ENCODE measurements at places on chromosomes 1 and 21.
A peak's percentile ranks its signal among the peaks of the same experiment; 100 is the strongest.

DNA sequence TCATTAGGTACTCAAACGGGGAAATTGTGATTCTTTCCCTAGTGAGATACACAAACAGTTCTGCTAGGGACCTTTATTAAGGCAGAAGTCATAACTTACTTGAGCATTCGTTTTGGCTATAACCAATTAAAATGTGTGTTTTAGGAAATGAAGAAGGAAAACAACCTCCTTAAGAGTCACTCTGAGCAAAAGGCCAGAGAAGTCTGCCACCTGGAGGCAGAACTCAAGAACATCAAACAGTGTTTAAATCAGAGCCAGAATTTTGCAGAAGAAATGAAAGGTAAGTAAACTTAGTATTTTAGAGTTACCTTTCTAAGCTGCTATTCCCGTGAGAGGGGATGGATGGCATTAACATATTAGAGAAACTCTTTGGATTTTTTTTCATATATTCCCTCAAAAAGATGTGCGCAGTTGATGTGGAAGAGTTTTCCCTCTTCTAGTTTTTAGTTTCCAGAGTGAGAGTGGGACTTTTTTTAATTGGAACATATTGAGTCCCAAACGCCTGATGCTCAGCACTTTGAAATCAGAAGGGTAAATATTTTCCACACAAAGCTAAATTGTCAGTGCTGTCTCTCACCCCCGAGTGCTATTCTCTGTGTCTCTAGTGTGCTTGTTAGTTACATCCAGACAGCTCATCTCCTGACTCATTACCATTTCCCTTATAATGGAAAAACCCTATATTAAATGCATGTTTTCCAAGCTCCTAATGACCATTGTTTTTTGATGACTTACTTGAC is 34.9 kb downstream of the CENPF start:
- no peak for DNase-seq

- DNase-seq = no peak
Measured at GRCh38 chr1:224623310-224623714, 7.2 kb downstream of the CNIH3 start.

DNA sequence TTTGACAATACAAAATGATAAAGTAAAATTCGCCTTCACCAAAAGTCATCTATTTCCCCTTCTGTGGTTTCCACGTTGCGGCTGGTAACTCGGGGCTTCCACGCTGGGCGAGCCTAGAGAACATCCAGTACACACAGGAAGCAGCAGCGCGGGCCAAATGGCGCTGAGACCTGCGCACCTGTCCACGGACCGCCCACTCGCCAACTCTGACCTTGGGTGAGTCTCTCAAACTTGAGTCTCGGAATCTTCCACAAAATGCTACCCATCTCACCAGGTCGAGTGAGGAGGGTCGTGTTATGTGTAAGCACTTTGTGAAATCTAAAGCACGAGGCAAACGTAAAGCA is 820 bp upstream of the TTF2 start:
- peak; percentile 37 for DNase-seq

DNA sequence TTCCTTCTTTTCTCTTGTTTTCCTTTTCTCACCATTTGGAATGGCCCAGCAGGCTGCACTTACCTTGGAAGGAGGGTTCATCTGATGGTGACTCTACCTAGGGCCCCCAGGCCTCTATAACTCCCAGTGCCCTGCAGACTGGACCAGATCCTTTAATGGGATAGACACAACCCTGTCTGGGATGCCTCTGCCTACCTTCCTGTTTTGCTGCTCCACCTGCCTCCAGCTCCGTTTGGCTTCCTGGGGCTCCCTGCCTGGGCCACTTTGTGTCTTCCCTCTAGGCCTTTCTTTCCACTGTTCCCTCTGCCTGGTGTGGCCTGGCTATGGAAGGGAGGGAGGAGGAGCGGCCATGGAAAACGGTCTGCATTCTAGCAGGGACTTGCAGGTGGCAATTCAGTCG is 7.5 kb downstream of the PCSK9 start:
- no peak for DNase-seq

- DNase-seq = no peak
Measured at GRCh38 chr1:162573136-162573535, 11.6 kb downstream of the UAP1 start.

- peak; percentile 58 for DNase-seq
Measured at GRCh38 chr1:63774617-63775417, 1.0 kb downstream of the ROR1 start.

DNA sequence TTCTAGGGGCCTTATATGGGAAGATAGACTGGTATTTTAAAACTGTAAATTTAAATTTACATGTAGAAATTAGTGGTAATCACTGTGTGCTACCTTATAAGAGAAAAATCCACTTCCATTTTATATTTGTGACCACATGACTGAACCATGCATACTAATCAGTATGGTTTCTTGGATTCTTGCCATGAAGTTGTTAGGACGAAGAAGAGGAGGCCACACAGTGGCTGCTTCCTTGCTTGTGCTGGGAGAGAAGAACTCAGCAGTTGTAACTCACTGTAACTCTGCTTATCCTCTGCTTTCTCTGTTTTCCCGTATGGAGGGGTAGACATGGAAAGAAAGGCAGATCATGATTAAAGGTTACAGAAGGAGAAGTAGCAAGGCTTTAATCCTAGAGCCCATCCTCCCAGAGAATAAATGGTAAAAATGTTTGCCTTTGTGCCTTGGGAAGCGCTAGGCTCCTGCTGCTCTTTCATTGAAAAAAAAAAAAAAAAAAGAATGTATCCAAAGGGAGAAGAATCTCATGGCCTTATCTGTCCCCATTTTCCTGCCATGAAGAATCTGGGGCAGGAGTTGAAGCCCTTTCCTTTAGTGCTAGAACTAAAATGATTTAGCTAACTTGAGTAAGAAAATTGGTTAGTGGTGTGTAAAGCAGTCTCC is 32.4 kb downstream of the KCTD3 start:
- DNase-seq = peak; percentile 10

GRCh38 chr1:179883745-179884138 is 1.7 kb downstream of the TOR1AIP1 start:
- DNase-seq = no peak

DNA sequence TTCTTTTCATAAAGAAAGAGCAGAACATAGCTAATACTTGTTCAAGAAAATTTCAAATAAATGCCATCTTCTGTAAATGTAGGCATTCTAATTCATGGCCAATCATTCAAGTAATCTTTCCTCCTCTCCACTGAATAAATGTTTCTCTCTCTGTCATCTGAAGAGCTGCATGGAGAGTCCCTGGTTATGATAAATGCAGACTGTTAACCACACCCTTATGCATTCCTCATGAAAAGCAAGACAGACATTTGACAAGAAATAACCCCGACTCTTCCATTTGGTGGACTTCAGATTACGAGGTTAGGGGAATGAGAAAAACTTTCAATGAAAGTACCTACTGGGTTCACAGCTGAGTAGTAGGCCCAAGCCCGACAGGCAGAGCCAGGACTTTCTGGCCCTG is 44.7 kb upstream of the SLC19A2 start:
- DNase-seq = no peak

DNA sequence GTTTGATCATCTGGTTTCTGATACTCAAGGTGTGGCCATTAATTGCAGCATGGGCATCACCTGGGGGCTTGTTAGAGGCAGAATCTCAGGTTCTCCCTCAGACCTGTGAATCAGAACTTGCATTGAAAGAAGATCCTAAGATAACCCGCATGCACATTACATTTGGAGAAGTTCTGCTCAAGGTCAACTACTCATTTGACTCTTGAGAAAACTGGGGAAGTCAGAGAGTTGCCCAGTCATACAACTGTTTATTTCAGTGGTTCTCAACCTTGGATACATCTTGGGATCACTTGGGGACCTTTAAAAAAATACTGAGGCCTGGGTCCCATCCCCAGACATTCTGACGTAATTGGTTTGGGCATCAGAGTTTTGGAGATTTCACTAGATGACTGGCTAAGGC is 30.5 kb downstream of the CAMTA1 start:
- no peak for DNase-seq

GRCh38 chr21:38888991-38889561 is 83.3 kb downstream of the ETS2 start:
- no peak for DNase-seq

DNA sequence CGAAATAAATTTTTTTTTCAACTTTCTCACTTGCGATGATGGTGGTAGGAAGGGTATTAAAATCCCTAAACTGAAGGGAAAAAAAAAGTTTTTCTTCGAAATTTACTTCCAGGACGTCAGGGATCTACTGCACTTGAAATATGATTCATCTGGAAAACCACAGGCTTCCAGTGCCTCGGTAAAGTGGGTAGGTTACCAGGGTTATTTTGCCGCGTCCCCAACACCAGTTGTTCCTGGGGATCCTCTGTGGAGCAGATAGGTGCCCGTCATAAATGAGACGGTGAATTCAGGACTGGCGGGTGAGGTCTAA is 773 bp downstream of the RABIF start:
- no peak for DNase-seq

- no peak for DNase-seq
Measured at GRCh38 chr1:110610084-110610483, 3.9 kb upstream of the KCNA2 start.

- no peak for DNase-seq
Measured at GRCh38 chr1:64975740-64976139, 9.4 kb upstream of the JAK1 start.

DNA sequence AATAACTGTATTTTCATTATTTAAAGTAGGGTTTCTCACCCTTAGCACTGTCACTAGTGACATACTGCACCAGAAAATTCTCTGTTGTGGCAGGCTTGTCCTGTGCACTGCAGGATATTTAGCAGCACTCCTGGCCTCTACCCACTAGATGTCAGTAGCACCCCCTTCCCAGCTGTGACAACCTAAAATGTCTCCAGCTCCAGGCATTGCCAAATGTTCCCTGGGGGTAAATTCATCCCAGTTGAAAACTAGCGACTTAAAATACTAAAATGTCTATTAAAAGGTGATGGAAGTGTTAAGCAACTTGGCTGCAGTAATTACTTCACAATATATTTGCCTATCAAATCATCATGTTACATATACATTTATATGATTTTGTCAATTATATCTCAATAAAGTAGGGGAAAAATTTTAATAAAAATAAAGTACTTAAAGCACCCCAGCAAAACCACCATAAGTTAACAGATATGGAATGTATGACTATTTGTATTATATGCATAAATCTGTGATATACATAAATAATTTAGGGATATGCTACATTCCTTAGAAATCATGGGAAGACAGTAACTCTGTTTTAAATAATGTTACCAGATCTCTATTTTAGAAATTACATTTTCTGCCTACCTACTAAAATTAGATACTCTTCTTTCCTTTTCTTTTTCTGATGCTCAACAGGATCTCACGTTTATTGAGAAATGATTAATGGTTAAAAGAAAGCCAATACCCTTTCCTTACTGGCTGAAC is 74.6 kb downstream of the ARID4B start:
- peak; percentile 69 for DNase-seq

- no peak for DNase-seq
Measured at GRCh38 chr1:54152696-54153095, at the start of gene CDCP2. Gene CDCP2 (minus strand): TSS chr1:54153000. CDS start chr1:54152922, 78 bp downstream.

- DNase-seq = no peak
Measured at GRCh38 chr1:171826973-171827372, 14.3 kb upstream of the DNM3 start.

GRCh38 chr1:151820940-151821339 is 10.7 kb downstream of the RORC start:
- peak; percentile 19 for DNase-seq

DNA sequence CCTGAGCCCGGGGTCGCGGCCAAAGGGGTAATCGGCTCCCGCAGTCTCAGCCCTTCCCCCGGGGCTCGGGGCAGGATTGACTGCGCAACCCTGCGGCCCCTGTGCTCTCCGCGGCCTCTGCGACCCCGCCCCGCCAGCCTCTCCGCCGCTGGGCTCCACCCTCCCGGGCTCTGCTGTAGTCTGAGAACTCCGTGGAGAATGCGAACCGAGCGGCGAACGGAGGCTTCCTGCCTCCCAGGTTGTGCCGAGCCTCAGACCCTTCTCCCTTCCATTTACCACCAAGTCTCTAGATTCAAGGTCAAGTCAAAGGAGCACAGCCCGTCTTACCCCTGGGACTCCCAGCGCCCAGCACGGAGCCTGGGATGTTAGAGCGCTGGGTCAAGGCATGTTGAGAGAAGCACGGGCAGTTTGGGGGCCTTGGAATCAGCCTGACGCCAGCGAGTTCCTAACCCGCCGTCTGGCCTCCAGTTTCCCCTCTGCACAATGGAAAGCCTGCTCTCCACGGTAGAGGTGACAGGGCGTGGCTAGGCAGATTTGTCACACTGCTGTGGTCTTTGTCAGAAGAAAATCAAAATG is 3.0 kb downstream of the ATP2B4 start:
- no peak for DNase-seq

DNA sequence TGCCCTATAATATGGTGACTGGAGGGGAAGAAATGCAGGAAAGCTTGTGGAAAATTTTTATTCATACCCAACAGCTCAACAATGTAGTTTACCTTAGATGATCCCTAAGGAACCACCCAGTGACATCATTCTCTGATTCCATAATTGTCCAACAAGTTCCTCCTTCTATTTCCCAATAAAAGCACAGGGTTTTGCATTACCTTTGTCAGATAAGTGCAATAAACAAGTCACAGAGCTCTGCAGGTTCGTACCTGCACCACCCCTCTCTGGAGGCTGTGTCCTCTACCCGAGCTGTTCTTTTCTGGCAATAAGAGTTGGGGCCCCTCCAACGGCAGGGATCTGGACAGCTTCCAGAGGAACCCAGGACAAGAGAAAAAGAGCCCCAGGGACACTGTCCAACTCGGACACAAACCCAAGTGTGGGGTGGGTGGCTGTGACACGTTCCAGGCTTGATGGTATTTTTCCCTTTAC is 38.8 kb downstream of the RCAN1 start:
- no peak for DNase-seq

- no peak for DNase-seq
Measured at GRCh38 chr1:29259802-29260441, 23.6 kb downstream of the PTPRU start.

DNA sequence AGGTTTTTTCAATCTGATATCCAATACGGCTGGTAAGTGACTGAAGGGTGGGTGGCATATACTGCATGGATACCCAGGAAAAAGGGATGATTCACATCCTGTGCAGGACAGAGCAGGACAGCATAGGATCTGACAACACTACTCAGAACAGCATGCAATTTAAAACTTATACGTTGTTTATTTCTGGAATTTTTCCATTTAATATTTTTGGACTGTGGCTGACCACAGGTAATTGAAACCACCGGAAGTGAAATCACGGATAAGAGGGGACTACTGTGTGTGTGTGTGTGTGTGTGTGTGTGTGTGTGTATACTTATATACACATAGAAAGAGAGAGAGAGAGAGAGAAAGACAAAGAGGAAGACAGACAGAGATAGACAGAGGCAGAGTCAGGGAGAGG is 23.0 kb downstream of the ERICH3 start:
- DNase-seq = no peak

GRCh38 chr1:38125016-38125415 is 78.4 kb upstream of the POU3F1 start:
- no peak for DNase-seq

GRCh38 chr1:31548534-31548906 is 27.8 kb upstream of the TINAGL1 start:
- DNase-seq = no peak

All from NCI-H524 (cell line).